ENCODE measurements at places on chromosomes 3 and 15. TPM values are rescaled to one million over a fixed set of nuclear protein-coding genes. Genes with fewer than 3 reads are reported as not detected.
A peak's percentile ranks its signal among the peaks of the same experiment; 100 is the strongest.

DNA sequence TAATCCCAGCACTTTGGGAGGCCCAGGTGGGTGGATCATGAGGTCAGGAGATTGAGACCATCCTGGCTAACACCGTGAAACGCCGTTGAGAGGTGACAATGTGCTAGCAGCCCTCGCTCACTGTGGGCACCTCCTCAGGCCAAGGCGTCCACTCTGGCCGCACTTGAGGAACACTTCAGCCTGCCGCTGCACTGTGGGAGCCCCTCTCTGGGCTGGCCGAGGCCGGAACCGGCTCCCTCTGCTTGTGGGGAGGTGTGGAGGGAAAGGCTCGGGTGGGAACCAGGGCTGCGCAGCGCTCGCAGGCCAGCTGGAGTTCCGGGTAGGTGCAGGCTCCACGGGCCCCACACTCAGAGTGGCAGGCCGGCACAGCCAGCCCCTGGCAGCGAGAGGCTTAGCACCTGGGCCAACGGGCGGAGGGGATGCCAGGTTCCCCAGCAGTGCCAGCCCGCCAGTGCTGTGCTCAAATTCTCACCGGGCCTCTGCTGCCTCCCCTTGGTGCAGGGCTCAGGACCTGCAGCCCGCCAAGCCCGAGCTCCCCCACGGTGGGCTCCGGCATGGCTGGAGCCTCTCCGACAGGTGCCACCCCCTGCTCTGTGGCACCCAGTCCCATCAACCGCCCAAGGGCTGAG, 253.6 kb downstream of the CNTN4 start:
- no peak for DNase-seq
- H3K4me3 ChIP-seq, result no peak overlapping the region
- H3K27ac ChIP-seq, result no peak overlapping the region
- H3K27me3 ChIP-seq, result no peaks in the 10 kb centered on the region
- peaks cover 10% of the 10 kb centered on the region for H3K4me1 ChIP-seq

The ZNF620 gene
- total RNA-seq, result 10.7 TPM

DNA sequence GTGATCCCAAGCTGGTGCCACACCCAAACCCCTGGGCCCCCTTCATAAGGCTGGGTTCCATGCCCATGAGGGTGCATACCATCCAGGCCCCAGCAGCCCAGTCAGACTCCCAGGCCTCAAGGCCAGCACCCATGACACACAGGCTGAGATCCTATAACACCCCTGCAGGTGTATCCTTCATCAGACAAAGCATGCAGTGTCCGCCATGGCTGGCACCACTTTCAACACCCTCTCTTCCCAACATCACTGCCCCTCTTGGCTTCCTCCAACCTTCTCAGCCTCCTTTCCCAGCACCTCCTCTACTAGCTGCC, 3.5 kb downstream of the CCDC51 start:
- DNase-seq, result no peak
- peaks cover 18% of the 10 kb centered on the region for H3K36me3 ChIP-seq
- no peaks in the 10 kb centered on the region for H3K27me3 ChIP-seq
- H3K27ac ChIP-seq, result no peak overlapping the region
- no peaks in the 10 kb centered on the region for H3K4me1 ChIP-seq

DNA sequence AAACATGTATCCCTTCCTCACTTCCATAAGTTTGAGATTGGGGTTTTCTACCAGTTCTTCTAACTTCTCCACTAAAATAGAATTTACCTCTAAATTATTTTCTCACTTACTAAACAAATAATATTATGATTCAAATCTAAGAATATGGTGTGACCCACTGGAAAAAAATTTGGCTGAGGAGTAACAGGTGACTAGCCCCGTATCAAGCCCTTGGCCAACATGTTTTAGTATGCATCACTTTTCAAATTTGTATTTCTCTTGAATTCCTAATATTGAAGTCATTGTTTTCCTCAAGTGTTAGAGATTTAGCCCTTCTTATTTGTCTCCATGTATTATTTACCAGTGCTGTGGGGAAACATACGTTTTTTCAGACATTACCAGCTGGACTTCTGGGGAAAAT, 759.4 kb downstream of the NSUN3 start:
- no peaks in the 10 kb centered on the region for H3K36me3 ChIP-seq
- H3K27ac ChIP-seq, result no peak overlapping the region
- H3K4me1 ChIP-seq, result no peaks in the 10 kb centered on the region
- no peak for DNase-seq
- no peak overlapping the region for H3K4me3 ChIP-seq

- H3K36me3 ChIP-seq, result no peaks in the 10 kb centered on the region
- no peak for DNase-seq
- H3K4me1 ChIP-seq, result no peaks in the 10 kb centered on the region
These were observed 29.0 kb downstream of the CCDC80 start for GRCh38 chr3:112611752-112612515.

DNA sequence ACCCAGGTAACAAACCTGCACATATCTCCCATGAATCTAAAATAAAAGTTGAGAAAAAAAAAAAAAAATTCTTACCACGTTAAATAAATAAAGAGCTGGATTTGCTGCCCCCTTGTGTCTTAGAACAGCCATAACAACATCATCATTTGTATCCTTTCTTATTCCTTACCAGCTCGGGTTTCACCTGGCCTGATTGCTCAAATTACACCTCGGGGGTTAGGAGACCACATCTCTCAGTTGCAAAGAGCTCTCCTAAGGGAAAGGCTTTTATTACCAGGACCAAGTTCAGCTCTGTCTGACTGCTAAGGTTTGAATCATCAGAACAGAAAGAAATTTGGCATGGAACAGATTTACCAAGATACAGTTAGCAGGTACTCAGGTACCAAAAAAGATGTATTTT, 25.8 kb upstream of the RPL39L start:
- no peaks in the 10 kb centered on the region for H3K27me3 ChIP-seq
- H3K36me3 ChIP-seq, result no peaks in the 10 kb centered on the region
- no peak overlapping the region for H3K4me3 ChIP-seq
- DNase-seq, result peak; percentile 22
- no peaks in the 10 kb centered on the region for H3K4me1 ChIP-seq

The GNB4 gene
- total RNA-seq, result 56.2 TPM

- DNase-seq, result peak; percentile 75
- H3K4me3 ChIP-seq, result no peak overlapping the region
- H3K27me3 ChIP-seq, result no peaks in the 10 kb centered on the region
These were observed 520.0 kb downstream of the GABRG3 start for GRCh38 chr15:27490867-27491595.

DNA sequence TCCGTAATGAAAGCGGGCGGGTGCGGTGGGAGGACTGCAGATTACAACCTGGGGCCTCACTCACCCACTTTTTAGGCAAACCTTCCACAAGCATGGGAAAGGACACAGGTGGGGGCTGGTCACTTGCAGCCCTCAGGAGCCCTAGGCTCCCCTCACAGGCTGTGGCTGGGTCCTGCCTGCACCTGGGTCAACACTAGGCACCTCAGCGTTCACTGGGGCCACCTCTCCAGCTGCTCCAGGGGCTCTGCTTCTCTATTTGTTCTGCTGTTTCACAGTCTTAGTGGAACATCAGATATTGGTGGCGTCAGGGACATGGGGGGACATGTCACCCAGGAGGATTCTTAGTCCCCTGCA, 30.1 kb upstream of the TMEM115 start:
- H3K36me3 ChIP-seq, result no peaks in the 10 kb centered on the region
- peaks cover 9% of the 10 kb centered on the region for H3K4me1 ChIP-seq
- no peak overlapping the region for H3K4me3 ChIP-seq
- no peaks in the 10 kb centered on the region for H3K27me3 ChIP-seq
- H3K27ac ChIP-seq, result no peak overlapping the region

- no peaks in the 10 kb centered on the region for H3K27me3 ChIP-seq
- peaks cover 33% of the 10 kb centered on the region for H3K4me1 ChIP-seq
- H3K36me3 ChIP-seq, result no peaks in the 10 kb centered on the region
- H3K27ac ChIP-seq, result peak overlapping the region; percentile 40
- no peak overlapping the region for H3K4me3 ChIP-seq
- DNase-seq, result peak; percentile 99
These were observed 36.3 kb upstream of the TSC22D2 start for GRCh38 chr3:150371741-150372254.

The CEP19 gene
- total RNA-seq, result 3.1 TPM

The GPR149 gene
- not detected for total RNA-seq

GRCh38 chr3:139110072-139110830, 65.6 kb upstream of the PRR23C start:
- H3K27me3 ChIP-seq, result no peaks in the 10 kb centered on the region
- DNase-seq, result no peak
- H3K36me3 ChIP-seq, result no peaks in the 10 kb centered on the region
- no peak overlapping the region for H3K4me3 ChIP-seq

The PRR23A gene
- total RNA-seq, result not detected

DNA sequence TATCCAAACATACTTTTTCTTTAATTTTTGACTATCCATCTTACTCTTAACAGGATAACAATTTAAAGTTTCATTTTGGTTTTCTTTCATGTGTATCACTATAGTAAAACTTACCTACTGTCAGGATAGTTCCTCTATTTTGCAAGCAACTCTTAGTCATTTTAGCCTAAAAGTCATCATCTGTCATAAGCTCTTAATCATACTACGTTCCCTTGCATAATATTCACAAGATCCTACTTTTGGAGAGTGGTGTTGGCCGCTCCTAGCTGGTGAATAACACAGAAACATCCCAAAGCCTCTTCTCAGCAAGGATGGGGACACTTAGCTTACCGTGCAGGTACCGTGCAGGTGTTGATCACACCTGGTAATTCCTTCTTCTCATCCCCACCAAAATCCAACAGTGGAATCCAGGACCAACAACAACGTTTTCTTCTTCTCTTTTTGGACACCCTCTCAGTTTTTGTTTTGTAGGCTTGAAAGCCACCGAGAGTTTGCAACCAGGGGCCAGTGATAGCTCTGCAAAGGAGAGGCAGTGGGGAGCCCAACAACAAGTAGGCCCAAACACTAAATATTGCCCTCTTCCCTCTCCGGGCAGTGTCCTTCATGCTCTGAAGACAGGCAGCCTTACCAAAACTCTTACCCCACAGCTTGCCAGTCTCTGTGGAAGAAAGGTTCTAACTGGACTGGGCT, 433 bp downstream of the FILIP1L start:
- peaks cover 6% of the 10 kb centered on the region for H3K4me1 ChIP-seq
- no peak overlapping the region for H3K27ac ChIP-seq
- no peaks in the 10 kb centered on the region for H3K27me3 ChIP-seq
- no peak for DNase-seq

GRCh38 chr3:14031271-14031670, 93.4 kb downstream of the CHCHD4 start:
- H3K4me3 ChIP-seq, result no peak overlapping the region
- H3K27ac ChIP-seq, result no peak overlapping the region
- no peaks in the 10 kb centered on the region for H3K36me3 ChIP-seq
- no peak for DNase-seq

GRCh38 chr15:80777137-80777536, 2.0 kb upstream of the CEMIP start:
- no peak overlapping the region for H3K4me3 ChIP-seq
- no peaks in the 10 kb centered on the region for H3K27me3 ChIP-seq
- DNase-seq, result peak; percentile 69
- no peaks in the 10 kb centered on the region for H3K36me3 ChIP-seq

- no peak for DNase-seq
- no peaks in the 10 kb centered on the region for H3K27me3 ChIP-seq
- H3K4me1 ChIP-seq, result no peaks in the 10 kb centered on the region
- H3K4me3 ChIP-seq, result no peak overlapping the region
- H3K36me3 ChIP-seq, result no peaks in the 10 kb centered on the region
- no peak overlapping the region for H3K27ac ChIP-seq
These were observed 76.6 kb downstream of the SLC6A11 start for GRCh38 chr3:10892622-10893021.

DNA sequence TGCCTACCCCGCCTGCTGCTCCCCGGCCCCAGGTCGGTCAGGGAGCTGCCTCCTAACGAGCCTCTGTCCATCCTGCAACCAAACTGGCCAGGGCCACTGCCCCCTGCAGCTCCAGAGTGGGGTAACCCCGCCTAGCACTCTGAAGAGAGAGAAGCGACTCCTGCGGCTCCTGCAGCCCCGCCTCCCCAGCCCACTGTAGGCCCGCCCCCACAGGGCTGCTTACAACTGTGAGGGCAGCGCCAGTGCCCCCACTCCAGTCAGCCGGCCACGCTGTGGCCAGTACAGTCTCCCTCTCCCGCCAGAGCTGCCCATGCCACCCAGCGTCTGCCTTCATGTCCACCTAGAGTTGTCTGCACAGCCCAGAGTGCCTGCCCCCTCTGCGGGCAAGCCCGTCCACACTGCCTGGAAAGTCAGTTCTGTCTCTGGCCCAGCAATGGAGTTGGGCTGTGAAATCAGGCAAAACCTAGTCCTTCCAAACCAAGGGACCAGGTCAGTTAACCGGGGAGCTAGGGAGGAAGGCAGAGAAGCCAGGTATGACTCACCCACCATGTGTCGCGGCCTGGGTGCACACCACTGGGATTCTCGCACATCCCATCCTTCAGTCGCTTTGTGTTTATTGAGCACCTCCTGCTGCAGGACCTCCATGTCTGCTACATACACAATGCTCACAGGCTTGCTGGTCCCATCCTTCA, 2.4 kb downstream of the UCN2 start:
- no peaks in the 10 kb centered on the region for H3K36me3 ChIP-seq
- no peaks in the 10 kb centered on the region for H3K27me3 ChIP-seq
- DNase-seq, result peak; percentile 72
- H3K27ac ChIP-seq, result peak overlapping the region; percentile 12

The MYO5C gene
- 70.1 TPM for total RNA-seq

GRCh38 chr3:64792445-64792844, 104.6 kb upstream of the ADAMTS9 start:
- no peaks in the 10 kb centered on the region for H3K4me1 ChIP-seq
- no peak overlapping the region for H3K27ac ChIP-seq
- no peaks in the 10 kb centered on the region for H3K27me3 ChIP-seq

GRCh38 chr3:101270149-101270548, 50.2 kb downstream of the IMPG2 start:
- H3K27me3 ChIP-seq, result no peaks in the 10 kb centered on the region
- peaks cover 4% of the 10 kb centered on the region for H3K36me3 ChIP-seq
- H3K27ac ChIP-seq, result no peak overlapping the region
- no peak for DNase-seq

DNA sequence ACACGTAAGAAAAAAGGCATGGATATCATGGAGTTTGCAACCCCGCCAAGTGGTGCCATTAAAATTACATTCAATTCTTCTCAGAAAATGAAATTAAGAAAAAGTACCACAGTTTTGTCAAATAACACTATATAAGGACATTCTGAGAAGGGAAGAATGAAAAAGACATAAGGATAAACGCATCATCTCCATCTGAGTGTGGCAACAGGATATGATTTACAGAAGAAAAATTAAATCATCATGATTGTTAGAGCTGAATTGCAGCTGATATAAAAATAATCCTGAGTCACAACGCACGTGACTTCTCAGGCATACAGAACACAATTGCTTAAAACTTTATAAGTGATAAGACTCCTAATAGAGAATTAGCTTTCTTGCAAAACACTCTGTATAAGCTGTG, 133.8 kb downstream of the GREM1 start:
- no peaks in the 10 kb centered on the region for H3K27me3 ChIP-seq
- DNase-seq, result no peak
- H3K27ac ChIP-seq, result no peak overlapping the region

DNA sequence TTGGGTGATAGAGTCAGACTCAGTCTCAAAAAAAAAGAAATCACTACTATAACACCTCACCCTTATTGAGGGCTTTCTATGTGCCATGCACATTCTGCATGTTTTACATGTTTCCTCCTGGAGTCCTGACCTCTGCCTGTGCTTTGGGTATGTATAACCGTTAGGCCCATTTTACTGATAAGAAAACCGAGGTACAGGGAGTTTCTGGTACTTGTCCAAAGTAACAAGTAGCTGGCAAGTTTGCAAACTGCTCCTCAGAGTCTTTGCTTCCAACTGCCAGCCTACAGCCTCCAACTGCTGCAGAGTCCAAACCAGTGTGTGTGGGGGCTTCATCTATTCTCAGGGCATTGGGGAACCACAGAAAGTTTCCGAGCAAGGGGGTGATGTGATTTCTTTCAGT, 3.7 kb upstream of the GNAI2 start:
- no peaks in the 10 kb centered on the region for H3K36me3 ChIP-seq
- no peak overlapping the region for H3K27ac ChIP-seq
- DNase-seq, result no peak
- no peaks in the 10 kb centered on the region for H3K27me3 ChIP-seq
- no peaks in the 10 kb centered on the region for H3K4me1 ChIP-seq

Data from lung (tissue), 17 donors.